ENCODE measurements at places on chromosomes 11 and 22. TPM values are rescaled to one million over a fixed set of nuclear protein-coding genes. Genes with fewer than 3 reads are reported as not detected.

- no peak for DNase-seq
Measured at GRCh38 chr22:41947424-41948080, 600 bp upstream of the CENPM start.

DNA sequence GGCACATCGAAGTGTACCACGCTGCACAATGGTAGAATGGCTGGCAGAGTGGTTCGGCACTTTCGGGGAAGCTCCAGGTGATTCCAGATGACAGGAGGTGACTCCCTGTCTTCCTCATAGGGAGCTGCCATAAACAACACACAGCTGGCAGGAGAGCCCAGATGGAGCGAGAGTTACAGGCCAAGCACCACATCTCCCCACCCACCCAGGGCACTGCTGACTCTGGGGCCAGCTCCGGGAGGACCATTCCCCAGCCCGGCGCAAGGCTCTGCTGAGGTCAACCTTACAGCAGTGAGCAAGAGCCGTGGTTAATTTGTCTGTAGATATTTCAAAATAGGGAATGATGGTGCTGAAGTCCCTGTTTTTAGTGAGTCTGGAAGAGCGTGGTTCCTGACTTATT is 78.8 kb upstream of the HMGXB4 start:
- DNase-seq: no peak

- no peak for DNase-seq
Measured at GRCh38 chr11:115408036-115408921, 95.9 kb downstream of the CADM1 start.

- no peak for DNase-seq
Measured at GRCh38 chr11:117175781-117176180, 2.8 kb upstream of the SIDT2 start.

- no peak for DNase-seq
Measured at GRCh38 chr22:31160328-31160978, 471 bp downstream of the RNF185 start.

GRCh38 chr11:59918480-59918879 is 19.8 kb upstream of the OOSP1 start:
- peak; percentile 36 for DNase-seq

Gene CCDC188
- total RNA-seq: 0.10 TPM

GRCh38 chr11:68469122-68469521 is 8.6 kb downstream of the PPP6R3 start:
- DNase-seq: no peak

DNA sequence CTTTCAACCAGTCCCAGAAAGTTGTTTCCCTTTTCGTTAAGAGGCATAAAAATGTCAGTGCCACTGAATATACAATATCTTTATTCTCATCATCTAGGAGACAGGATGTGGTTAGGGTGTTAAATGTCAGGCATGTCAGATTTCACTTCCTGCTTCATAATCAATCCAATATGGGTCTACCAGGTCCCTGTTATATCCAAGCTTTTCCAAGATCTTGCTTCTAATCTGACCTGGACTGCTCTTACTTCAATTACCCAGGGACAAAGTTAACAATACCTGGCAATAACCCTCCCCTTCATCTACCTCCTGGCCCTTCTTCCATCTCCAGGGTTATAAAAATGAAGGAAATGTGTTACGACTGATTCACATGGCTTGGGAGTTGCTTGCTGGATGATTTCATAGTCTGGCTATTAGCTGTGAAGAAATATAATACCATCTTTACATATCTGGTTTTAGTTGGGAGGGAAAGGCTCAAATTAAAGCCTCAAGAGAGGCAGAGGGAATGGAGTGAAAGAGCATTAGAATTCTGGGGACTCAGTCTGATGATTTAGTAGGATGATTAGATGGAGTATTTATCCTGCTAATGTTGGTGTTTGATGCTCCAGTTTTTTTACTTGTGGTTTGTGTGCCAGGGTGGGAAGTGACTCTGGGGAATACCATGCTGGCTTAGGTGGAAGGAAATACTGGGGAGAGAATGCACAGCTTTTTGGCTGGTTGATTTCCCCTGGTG is 534.3 kb downstream of the ETS1 start:
- DNase-seq: no peak

DNA sequence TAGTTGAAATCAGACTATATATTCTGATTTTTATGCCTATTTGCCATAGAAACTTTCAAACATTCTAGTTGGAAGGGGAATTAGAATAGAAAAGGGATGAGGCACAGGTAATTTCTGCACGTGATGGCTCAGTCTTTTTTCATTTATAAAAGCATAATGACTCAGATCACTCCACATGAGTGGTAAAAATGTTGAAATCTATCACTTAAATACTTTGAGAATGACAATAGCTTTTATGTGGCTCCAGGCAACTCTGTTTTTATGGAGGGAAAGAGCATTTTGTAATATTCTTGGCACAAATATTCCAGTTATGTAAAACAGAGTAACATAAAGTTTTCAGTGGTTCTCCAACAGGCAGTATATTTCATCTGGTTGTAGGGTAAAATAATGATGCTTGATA is 5.9 kb upstream of the MMP3 start:
- peak; percentile 63 for DNase-seq

DNA sequence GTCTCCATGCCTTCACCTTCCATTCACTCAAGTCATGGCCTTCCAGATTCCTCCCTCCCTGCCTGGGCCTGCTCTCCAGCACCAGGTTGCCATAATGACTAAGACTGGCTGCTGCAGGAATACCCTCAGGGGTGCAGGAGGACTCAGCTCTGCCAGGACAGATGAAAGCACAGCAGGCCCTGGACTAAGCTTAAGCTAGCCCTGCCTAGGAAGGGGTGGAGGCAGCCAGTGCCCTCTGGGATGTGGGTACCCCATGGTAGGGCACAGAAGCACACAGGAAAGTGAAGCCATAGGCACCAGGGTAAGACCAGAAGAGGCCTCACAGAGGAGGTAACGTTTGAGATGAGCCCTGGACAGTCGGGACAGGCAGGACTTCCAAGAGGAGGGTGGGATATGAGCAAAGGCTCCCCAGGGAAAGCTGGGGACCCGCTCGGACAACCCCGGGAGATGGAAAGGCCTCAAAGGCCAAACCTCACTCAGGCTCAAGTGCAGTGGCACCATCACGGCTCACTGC is 3.0 kb upstream of the RIN1 start:
- DNase-seq: peak; percentile 31

DNA sequence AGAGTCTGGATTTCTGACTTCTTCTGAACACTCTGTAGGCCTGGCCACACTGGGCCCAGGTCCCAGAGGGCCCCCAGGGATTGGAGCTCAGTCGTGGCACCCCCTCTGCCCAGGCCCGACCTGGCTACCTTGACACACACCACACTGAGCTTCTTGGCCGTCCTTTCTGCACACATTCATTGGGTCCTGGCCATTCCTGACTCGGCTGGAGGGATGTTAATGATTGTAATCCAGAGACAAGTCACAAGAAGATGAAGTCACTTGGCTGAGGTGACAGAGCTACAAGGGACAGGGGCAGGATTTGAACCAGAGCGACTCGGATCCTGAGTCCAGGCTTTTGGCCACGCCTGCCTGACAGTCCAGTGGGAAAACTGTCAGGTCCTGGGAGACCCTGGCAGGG is 23.9 kb upstream of the PDGFB start:
- no peak for DNase-seq

- no peak for DNase-seq
Measured at GRCh38 chr11:72125956-72126355, 9.6 kb upstream of the FOLR3 start.

Gene NPAS4
- not detected for total RNA-seq

- no peak for DNase-seq
Measured at GRCh38 chr22:36379593-36380361, 8.0 kb downstream of the MYH9 start.

Gene TP53AIP1
- total RNA-seq: 0.10 TPM

Gene ANGPTL5
- total RNA-seq: not detected

DNA sequence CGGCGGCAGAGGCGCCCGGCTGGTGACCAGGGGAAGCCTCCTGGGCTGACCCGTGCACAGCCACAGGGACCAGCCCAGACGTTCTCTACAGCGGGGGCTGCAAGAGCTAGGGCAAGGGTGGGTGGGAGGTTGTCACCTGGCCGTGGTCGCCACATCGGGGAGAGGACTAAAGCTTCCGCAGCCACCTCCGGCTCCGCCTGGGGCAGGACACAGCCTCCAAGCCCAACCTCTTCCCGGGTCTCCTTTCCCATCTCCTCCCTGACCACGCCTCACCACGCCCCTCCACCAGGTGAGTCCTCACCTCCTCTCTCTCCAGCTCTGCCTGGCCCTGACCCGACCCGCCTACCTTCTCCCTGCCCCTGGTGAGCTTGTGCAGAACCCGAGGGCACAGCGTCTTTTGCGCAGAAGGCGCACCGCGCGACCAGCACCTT is 75.9 kb upstream of the LMO1 start:
- DNase-seq: no peak

Gene ROM1
- total RNA-seq: 2.5 TPM

GRCh38 chr22:32477596-32477995 is 3.0 kb downstream of the FBXO7 start:
- DNase-seq: no peak

GRCh38 chr11:76391021-76391420 is 9.9 kb downstream of the GVQW3 start:
- DNase-seq: no peak

Gene FBLN1
- 17.1 TPM for total RNA-seq

Gene SLC25A45
- 0.65 TPM for total RNA-seq

DNA sequence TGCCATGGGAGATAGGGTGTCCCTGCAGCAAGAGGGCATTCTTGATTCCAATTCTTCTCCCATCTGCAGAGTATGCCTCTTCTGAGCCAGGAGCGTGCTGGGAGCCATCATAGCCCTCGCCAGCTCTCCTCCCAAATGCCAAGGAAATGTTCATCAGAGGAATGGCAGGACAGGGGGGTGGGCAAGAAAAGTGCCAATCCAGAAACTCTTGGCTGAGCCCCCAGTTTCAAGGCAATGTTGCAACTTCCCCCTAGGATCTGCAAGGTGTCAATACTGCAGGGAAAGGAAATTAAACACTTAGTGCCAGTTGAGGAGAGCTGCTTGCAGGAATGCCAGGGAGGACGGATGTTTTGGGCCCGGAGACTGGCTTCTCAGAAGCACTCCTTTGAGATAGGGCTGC is 94.8 kb upstream of the PRDM11 start:
- no peak for DNase-seq

GRCh38 chr11:45748801-45749200 is 56.1 kb upstream of the SLC35C1 start:
- no peak for DNase-seq

Gene PHETA2
- total RNA-seq: 9.3 TPM

DNA sequence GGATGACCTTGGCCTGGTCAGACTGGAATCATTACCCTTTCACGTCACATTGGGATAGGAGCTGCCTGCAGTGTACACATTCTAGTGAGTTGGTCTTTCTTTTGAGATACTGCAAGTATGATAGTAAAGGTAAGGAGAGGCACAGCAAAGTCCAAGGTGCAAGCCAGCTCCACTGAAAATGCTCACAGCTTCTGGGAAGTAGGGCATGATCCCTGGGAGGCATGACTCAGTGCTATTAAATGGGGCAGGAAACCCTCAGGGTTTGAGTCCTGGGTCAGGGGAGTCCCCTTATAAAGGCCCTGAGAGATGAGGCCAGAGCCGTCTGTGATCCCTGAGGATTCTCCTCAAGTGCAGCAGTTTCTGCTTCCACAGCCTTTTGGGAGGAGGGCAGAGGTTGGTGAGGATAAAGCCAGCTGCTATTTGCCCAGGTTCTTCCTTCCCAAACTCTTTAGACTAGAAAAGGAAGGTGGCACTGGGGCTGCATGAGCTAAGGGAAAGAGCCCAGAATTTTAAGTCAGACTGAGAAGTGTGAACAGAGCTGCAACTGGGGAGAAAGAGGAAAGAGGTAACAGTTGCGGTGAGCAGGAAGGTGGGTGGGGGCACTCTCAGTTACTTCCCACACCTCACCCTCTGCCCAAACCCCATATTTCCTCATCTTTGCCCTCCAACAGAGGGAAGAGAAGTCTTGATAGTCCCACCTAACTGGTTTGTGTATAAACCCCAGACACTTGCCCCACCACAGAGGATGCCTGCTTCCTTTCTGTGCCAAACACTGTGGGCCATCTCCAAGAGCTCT is 14.4 kb upstream of the OR52K1 start:
- no peak for DNase-seq

DNA sequence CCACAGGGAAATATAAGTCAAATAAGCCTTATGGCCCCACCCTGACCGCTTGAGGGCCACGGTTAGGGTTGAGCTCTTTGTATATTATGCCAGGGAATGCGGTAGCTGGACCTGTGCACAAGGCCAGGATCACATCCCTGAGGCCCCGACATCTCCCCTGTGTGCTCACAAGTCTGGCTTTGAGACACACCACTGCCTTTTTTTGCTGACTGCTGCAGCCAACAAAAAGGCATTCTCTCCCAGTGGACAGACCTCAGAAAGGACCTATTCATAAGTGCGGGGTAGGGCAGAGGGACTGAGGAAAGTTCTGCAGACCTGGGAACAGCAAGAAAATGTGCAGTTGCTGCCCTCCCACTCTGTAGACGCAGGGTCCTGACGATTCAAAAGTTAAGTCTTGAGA is 3.4 kb upstream of the SIDT2 start:
- DNase-seq: no peak

Gene CLNS1A
- total RNA-seq: 132 TPM

DNA sequence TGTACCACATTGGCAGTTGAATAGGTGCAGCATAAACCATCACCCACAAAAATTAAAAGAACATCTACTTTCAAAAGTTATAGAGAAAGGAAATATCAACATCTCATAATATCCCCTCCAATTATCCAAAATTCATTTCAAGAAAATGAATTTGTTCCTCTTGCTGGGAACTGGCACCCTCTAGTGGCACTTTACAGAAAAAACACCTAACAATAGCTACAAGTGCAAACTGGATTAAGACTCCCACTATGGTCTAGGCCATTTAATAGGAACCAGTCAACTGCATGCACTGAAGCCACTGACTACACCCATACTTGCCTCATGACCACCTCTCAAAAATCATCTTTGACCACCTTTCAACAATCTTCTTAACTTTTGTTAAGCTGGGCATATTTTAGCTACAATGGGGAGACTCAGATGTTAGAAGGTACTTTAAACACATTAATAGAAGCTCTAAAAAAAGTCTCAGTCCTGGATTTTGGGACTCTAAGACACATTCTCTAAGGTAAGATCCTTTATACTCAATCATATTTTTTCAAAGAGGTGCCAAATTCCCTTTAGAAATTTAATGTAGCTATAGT is 17.3 kb downstream of the TRAF6 start:
- DNase-seq: peak; percentile 51

DNA sequence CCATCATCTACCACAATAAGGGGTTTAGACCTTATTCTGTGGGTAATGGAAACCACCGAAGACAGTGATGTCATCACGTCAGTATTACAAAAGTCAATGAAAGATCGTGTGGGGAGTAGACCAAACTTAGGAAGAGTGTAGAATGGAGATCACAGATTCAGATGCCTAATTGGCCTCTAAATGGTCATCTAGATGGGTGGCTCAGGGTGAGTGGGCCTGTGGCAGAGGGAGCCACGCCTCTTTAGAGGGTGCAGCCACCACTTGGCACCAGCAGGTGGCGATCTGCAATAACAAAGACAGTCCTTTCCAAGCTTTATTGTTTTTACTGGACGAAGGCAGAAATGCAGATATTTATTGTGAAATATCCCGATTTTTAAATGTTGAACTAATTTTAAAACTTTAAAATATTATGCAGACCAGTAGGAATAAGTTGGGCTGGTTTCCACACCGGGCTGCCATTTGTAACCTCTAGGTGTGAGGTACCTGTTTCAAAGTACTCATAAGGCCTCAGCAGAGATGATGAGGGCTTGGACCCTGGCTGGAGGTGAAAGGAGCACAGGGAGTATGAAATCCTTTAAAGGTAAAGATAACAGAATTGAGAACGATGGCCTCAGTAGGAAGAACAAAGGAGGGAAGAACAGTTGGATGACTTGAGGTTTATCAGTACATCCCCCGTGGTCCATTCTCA is 222.0 kb downstream of the DBX1 start:
- peak; percentile 42 for DNase-seq

Data from renal cortical epithelial cell (primary cell).